Neural crest cell (in vitro differentiated cells): ENCODE measurements at places on chromosomes 4 and X. TPM values are rescaled to one million over a fixed set of nuclear protein-coding genes. Genes with fewer than 3 reads are reported as not detected.

The ETFDH gene
- 15.8 and 17.5 TPM in 2 replicates for total RNA-seq

The LUZP4 gene
- not detected in 2 replicates for total RNA-seq

The ZFP92 gene
- total RNA-seq = 0.23 and 0.39 TPM in 2 replicates

The PCDH19 gene
- total RNA-seq = 30.2 and 33.3 TPM in 2 replicates

DNA sequence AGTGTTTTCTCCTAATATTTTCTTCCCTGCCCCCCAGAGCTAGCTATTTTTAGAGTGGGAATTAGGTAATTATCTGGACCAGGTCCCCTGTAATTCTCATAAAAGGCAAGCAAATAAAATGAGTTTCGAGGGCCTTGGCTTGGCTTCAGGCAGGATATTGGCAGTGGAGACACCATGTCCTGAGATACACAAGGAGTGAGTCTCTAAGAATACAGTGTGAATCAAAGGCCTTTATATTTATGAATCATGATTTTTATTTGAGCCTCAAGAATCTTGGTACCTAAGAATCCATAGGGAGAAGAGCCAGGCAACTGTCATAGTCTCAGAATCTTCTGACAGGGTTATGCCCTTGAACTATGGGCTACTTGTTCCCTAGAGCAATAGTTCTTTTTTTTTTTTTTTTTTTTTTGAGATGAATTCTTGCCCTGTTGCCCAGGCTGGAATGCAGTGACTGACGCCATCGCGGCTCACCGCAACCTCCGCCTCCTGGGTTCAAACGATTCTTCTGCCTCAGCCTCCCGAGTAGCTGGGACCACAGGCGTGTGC, 205.4 kb downstream of the LDB2 start:
- H3K36me3 ChIP-seq = no peaks in the 10 kb centered on the region
- H3K4me1 ChIP-seq = peaks cover 10% of the 10 kb centered on the region
- no peak overlapping the region for H3K27ac ChIP-seq
- no peak for DNase-seq

- H3K27me3 ChIP-seq = no peaks in the 10 kb centered on the region
- H3K27ac ChIP-seq = no peak overlapping the region
- H3K36me3 ChIP-seq = no peaks in the 10 kb centered on the region
- no peak for DNase-seq
- H3K4me1 ChIP-seq = peaks cover 8% of the 10 kb centered on the region
- H3K4me3 ChIP-seq = no peak overlapping the region
These were observed 16.1 kb downstream of the AFP start for GRCh38 chr4:73451981-73452747.

DNA sequence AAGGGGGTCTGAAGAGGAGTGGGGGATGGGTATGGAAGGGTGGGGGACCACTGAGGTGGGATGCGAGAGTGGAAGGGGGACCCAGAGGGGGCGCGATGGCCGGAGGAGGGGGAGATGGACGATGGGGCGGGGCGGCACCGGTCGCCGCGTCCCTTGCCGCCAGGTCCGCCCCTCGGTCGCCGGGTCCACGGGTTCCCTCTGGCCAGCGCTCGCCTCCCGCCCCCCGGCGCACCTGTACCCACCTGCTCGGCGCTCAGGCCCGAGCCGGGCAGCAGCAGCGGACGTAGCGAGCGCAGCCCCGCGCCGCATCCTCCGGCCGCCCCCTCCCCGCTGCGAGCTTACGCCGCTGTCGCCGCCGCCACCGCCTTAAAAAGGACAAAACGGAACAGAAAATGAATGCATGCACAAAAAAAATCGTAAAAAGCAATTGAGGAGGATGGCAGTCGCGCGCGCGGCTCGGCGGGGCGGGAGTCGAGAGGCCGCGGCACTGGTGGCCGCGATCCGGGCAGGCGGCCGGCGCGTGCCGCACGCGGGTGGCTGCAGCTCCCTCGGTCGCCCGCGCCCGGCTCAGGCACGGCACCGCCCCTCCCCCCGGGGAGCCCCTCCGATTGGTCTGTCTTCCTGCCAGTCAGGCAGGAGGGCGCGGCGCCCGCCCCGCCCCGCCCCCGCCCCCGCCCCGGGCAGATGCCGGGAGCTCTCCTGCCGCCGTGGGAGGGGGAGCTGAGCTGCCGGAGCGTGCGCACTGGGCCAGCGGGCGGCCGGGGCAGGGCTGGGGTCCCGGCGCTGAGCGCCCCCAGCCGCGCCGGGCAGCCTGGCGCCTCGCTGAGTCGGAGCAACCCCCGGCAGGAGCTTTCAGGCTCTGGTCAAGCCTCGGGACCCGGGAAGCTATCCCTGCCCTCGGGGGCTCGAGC, at the start of gene JAKMIP1:
JAKMIP1 (minus strand) TSS at position 539 of the 911 bp plus-strand sequence. CDS start 87,699 bp downstream, outside the sequence.
- H3K27me3 ChIP-seq = peaks cover 76% of the 10 kb centered on the region
- H3K4me3 ChIP-seq = peak within 1 kb of the TSS; percentile 80
- H3K36me3 ChIP-seq = peaks cover 2% of the 10 kb centered on the region

GRCh38 chr4:12421364-12421763, 992.7 kb upstream of the HS3ST1 start:
- no peaks in the 10 kb centered on the region for H3K36me3 ChIP-seq
- H3K4me3 ChIP-seq = no peak overlapping the region
- DNase-seq = no peak

- H3K27ac ChIP-seq = peak overlapping the region; percentile 23
- no peak for DNase-seq
- H3K4me3 ChIP-seq = peak overlapping the region; percentile 89
- H3K36me3 ChIP-seq = no peaks in the 10 kb centered on the region
These were observed 746 bp downstream of the EDNRA start for GRCh38 chr4:147481577-147482109.

DNA sequence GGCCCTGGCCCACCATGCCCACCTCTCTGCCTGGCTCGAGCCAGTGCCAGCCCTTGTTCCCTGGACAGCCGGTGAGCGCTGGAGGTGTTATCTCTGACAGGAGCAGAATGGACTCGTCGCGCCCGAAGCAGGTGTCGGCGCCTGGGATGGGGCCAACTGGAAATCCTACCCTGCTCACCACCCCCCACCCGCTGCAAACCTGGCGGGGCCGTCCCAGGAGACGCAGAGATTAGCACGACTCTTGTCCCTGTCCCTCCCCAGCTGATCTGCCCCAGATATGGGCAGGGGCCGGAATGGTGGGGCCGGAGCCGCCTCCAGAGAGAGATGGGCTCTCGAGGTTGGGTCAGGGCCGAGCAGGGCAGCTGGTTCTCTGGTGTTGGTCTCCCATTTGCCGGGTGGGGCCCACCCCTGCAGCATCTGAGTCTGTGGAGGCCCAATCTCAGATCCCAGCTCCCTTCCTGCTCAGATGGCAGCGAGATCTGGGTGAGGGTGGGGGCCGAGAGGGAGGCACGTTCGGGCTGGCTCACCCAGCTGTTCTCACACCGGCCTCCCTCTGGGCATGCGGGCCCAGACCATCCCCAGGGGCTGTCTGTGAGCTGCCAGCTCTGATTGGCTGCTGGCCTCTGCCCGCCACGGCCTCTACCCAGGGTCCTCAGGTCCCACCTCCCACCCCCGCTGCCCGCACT, 20.1 kb upstream of the FGFR3 start:
- no peak overlapping the region for H3K4me3 ChIP-seq
- H3K27me3 ChIP-seq = peaks cover 6% of the 10 kb centered on the region
- H3K4me1 ChIP-seq = peaks cover 22% of the 10 kb centered on the region
- no peak overlapping the region for H3K27ac ChIP-seq

GRCh38 chr4:152266831-152267480, 268.9 kb downstream of the FBXW7 start:
- DNase-seq = no peak
- H3K4me1 ChIP-seq = no peaks in the 10 kb centered on the region
- H3K27me3 ChIP-seq = no peaks in the 10 kb centered on the region
- H3K36me3 ChIP-seq = no peaks in the 10 kb centered on the region
- no peak overlapping the region for H3K4me3 ChIP-seq

DNA sequence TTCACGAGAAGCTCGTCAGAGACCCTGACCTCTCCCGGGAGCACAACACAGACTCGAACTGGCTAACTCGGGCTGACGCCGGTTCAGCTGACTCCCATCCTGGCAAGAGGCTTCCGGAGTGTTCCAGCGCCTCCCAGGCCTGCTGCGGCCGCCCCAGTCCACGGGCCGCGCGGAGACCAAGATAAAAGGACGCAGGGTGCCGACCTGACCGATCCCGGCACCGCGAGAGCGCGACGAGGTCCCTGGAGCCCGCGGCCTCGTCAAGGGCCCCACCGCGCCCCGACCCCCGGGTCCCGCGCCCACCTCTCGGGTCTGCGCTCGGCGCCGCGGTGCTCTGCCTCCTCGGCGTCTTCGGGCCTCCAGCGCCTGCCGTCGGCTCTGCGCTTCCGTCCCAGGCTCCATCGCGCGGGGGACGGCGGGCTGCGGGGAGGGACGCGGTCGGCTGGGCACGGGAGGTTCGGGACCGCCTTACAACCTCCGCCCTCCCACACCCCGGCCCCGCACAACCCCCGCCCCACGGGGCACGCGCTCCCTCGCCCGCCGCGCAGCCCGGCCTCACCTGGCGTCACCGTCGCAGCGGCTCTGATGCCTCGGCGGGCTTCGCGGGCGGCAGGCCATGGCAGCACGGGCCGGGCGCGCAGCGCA, 426 bp downstream of the SLBP start:
- H3K27me3 ChIP-seq = no peaks in the 10 kb centered on the region
- H3K4me1 ChIP-seq = peaks cover 46% of the 10 kb centered on the region
